ENCODE measurements at places on chromosomes 7 and 10.

DNA sequence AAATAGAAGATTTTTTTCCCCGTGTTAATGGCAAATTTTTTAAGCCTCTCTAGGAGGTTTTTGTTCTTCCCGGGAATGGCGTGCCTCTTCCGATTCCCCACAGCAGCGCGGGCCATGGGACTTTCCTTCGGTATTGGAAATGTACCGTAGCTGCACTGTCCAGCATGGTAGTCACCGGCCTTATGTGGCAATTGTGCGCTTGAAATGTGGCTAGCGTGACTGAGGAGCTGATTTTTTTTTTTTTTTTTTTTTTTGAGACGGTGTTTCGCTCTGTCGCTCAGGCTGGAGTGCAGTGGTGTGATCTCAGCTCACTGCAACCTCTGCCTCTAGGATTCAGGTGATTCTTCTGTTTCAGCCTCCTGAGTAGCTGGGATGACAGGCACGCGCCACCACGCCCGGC is 938 bp upstream of the TCTN3 start:
- DNase-seq: no peak

- DNase-seq: no peak
These were observed 81.2 kb downstream of the C1GALT1 start for GRCh38 chr7:7263297-7264230.

- no peak for DNase-seq
These were observed 129.7 kb upstream of the SEC61G start for GRCh38 chr7:54888734-54889082.

DNA sequence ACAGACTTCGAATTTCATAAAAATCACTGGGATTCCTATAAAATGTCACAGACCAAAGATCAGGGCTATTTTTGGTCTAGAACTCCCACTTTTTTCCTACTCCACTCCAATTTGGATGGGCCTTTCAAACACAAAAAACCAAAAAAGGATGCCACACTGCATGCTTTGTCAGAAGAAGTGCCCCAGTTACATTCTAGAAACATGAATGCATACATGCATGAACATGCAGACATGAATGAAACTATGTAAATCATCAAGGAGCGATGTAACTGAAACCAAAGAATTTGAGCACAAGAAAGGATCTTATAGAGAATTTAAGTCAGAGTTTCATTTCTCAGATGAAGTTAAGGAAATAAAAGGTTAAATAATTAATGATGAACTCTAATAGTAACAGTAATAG is 31.8 kb upstream of the FAM133B start:
- DNase-seq: no peak

DNA sequence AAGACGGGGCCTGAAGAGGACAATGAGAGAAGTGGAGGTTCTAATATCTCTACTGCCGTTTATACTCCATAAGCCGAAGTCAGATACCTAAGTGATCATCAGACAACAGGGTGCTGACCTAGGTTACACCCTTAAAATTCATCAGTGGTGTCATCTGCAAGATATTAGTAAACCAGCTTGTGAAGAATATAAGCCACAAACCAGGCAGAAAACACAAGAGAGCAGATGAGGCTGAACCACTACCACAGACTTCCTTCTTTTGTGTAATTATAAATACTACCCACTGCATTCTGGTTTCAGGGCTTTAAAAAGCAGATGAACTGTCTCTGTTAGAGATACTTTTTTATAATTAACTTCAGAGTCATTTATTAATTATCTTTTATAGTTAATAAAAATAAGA is 69.0 kb upstream of the LRRC17 start:
- DNase-seq: no peak

- no peak for DNase-seq
These were observed 666.4 kb upstream of the MKI67 start for GRCh38 chr10:128792426-128793140.

DNA sequence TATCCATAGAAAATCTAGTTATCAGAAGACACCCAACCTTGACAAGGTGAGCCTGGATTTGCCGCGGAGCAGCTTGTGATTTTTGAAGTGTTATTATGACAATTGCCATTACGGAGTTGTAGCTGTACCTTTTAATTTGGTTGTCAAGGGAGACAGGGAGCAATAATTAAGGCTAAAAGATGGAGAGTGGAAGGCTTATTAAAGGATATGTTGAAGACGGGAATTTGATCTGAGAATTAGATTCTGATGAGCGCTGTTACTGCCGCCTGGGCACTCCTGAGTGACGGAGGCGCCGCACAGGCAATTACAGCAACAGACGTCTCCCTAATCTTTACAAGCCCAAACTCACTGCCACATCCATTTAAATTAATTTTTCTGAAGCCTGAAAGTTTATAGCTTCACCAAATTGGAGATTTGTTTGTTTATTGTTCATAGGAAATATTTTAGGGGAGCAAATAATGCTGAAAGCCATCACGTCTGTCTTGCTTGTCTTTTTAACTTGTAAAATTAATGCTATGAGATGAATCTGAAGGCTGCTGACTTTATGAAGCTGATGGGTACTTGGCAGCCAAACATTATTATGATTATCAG is 475.0 kb upstream of the ADARB2 start:
- DNase-seq: no peak

- DNase-seq: no peak
These were observed 153.1 kb downstream of the TRIL start for GRCh38 chr7:28804990-28805389.

DNA sequence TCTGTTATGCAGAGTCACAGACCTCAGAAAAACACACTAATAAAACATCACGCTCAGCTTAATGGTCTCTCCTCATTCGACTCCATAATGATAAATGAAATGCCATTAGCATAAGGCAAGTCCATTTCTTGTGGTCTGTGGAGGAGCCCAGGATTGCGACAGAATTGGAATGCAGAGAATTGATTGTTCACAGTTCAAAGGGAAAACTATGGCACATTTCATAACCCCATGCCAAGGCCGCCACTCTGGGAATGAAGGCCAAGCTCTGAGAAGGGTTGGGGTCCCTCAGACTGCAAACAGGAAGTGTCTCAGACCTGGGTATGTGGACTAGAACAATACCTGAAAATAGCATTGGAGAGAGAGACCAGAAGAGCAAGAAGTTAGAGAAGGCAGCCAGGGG is 398.9 kb downstream of the ADRA2A start:
- no peak for DNase-seq

- DNase-seq: no peak
These were observed 212.4 kb upstream of the NPSR1 start for GRCh38 chr7:34445653-34446052.

GRCh38 chr10:93413252-93413689 is 68.9 kb downstream of the MYOF start:
- no peak for DNase-seq

DNA sequence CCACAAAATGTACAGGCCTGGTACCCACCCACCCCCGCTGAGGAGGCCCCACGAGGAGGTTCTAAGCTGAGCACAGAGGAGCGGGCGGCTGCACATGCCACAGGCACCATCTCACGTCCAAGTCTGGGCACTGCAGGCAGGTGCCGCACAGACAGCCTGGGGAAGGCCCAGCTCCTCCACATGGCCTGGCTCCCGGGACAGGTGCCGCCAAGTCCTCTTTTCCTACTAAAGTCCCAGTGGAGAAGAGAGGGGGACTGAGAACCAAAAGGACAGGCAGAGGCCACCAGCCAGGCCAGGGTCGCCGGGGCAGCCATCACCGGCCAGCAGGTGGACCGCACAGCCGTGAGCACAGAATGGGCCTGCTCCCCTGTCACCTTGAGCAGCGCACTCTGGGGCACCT is 91.1 kb downstream of the MAD1L1 start:
- no peak for DNase-seq

DNA sequence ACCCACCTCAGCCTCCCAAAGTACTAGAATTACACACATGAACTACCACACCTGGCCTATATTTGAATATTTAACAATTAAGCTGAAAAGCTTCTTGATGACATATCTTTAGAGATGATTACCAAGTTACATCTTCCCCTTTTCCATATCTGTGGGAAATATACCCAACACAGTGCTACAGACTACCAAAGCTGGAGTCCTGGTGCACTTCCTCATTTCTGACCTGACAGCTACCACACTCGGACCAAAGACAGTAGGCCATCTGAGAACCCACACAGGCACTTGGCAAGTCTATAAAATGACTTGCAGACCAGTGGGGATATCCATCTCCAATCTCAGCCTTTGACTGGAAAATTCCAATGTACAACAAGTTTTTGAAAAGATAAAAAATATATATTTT is 270.4 kb upstream of the KLF14 start:
- no peak for DNase-seq

- no peak for DNase-seq
These were observed 155.7 kb downstream of the LCOR start for GRCh38 chr10:96987842-96988175.

- no peak for DNase-seq
These were observed 54.7 kb downstream of the GALNT17 start for GRCh38 chr7:71186535-71187057.

- DNase-seq: no peak
These were observed 105.4 kb upstream of the FAM133B start for GRCh38 chr7:92695308-92696261.
